ENCODE measurements at places on chromosomes 5 and 9. TPM values are rescaled to one million over a fixed set of nuclear protein-coding genes. Genes with fewer than 3 reads are reported as not detected.

The MOB3B gene
- 4.7 TPM for total RNA-seq

The ZDHHC21 gene
- 6.8 TPM for total RNA-seq

The CXCL14 gene
- not detected for total RNA-seq

The OR4F3 gene
- not detected for total RNA-seq

The NSUN2 gene
- 105 TPM for total RNA-seq

Measured in Caco-2 (cell line).